Nephron progenitor cell (in vitro differentiated cells): ENCODE measurements at places on chromosomes 4 and X.
A peak's percentile ranks its signal among the peaks of the same experiment; 100 is the strongest.

GRCh38 chr4:113822555-113823290 is 61.2 kb upstream of the CAMK2D start:
- no peak overlapping the region for H3K4me3 ChIP-seq
- H3K4me1 ChIP-seq = peaks cover 18% of the 10 kb centered on the region
- H3K27me3 ChIP-seq = no peaks in the 10 kb centered on the region

GRCh38 chr4:127667116-127667515 is 34.4 kb downstream of the INTU start:
- no peaks in the 10 kb centered on the region for H3K4me1 ChIP-seq
- H3K36me3 ChIP-seq = peaks cover 26% of the 10 kb centered on the region

GRCh38 chr4:119087121-119087520 is 48.5 kb upstream of the MYOZ2 start:
- no peak for DNase-seq
- peaks cover 5% of the 10 kb centered on the region for H3K4me1 ChIP-seq
- no peak overlapping the region for H3K4me3 ChIP-seq
- no peaks in the 10 kb centered on the region for H3K36me3 ChIP-seq
- H3K27me3 ChIP-seq = no peaks in the 10 kb centered on the region

DNA sequence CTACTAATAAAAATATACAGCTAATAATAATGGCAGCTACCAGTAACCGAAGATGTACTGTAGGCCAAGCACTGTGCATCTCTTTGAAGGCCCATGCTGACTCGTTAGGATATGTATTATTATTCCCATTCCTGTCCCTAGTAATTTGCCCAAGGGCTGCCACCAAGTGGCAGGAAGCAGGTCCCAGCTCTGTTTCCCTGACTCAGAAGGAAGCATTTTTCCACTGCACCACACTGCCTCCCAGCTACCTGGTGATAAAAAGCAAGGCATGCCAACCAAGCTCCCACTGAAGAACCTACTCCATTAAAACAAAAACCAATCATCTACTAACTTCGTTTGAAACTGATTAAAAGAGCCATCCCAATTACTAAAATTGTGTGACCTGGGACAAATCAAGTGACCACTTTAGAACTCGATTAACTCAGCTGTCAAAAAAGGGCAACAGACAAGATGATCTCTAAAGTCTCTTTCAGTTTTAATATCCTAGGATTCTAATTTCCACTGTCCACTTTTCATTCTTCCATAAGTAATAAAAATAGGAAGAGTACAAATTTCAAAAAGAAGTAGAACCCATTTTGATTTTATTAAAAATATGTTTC is 24.3 kb upstream of the PGM2 start:
- H3K27me3 ChIP-seq = no peaks in the 10 kb centered on the region
- H3K27ac ChIP-seq = no peak overlapping the region
- peak; percentile 34 for DNase-seq
- H3K4me1 ChIP-seq = peaks cover 5% of the 10 kb centered on the region
- H3K4me3 ChIP-seq = no peak overlapping the region

DNA sequence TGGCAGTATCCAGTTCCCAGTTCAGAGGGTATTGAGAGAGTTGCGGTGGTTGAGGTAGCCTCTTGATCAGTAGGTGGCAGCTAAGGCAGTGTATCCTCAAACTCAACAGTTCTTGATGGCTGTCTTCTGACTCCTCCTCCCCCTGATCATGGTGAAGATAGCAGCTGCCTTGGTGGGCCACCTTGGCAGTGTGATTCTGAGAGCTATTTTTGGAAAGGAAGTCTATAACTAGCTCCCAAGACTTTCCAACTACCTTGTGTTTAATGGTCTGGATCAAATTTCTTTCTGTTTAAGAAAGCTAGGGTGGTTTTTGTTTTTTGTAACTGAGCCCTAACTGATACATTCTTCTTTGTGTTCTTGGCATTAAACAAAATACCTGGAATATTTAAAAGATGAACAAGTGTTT is 10.5 kb upstream of the TBC1D19 start:
- H3K27me3 ChIP-seq = peaks cover 3% of the 10 kb centered on the region
- H3K36me3 ChIP-seq = no peaks in the 10 kb centered on the region
- peaks cover 17% of the 10 kb centered on the region for H3K4me1 ChIP-seq
- H3K4me3 ChIP-seq = no peak overlapping the region
- no peak for DNase-seq
- H3K27ac ChIP-seq = no peak overlapping the region

- H3K36me3 ChIP-seq = no peaks in the 10 kb centered on the region
- no peak overlapping the region for H3K4me3 ChIP-seq
- peaks cover 5% of the 10 kb centered on the region for H3K4me1 ChIP-seq
- no peak for DNase-seq
Measured at GRCh38 chrX:100615005-100615404, 21.6 kb downstream of the TSPAN6 start.

- H3K27ac ChIP-seq = no peak overlapping the region
- H3K4me3 ChIP-seq = no peak overlapping the region
- no peaks in the 10 kb centered on the region for H3K27me3 ChIP-seq
- DNase-seq = no peak
- H3K36me3 ChIP-seq = peaks cover 4% of the 10 kb centered on the region
Measured at GRCh38 chr4:166460769-166461550, 587.9 kb downstream of the TLL1 start.

DNA sequence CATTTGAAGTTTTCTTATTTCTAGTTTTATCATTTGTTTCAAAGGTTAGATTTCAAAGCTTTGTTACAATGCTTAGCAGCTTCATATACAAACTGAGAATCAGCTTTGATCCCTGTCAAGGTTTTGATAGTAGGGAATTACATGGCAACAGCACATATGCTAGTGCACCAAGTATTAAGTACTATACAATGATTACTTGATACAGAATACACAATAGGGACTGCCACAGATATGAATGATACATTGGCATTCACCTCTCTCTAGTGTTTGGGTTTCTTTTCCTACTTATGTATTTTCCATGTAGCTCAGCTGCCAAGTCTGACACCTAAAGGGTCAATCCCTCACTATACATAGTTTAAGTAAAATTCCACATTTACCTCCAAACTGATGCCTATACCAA is 344.0 kb downstream of the FAT4 start:
- no peak overlapping the region for H3K4me3 ChIP-seq
- H3K27ac ChIP-seq = no peak overlapping the region
- H3K36me3 ChIP-seq = no peaks in the 10 kb centered on the region
- H3K4me1 ChIP-seq = peaks cover 5% of the 10 kb centered on the region
- no peaks in the 10 kb centered on the region for H3K27me3 ChIP-seq

- H3K36me3 ChIP-seq = peaks cover 89% of the 10 kb centered on the region
- H3K27me3 ChIP-seq = no peaks in the 10 kb centered on the region
- no peak for DNase-seq
Measured at GRCh38 chr4:24560868-24561368, 23.4 kb downstream of the DHX15 start.
